Motor neuron (in vitro differentiated cells): ENCODE measurements at places on chromosomes 3 and 15. TPM values are rescaled to one million over a fixed set of nuclear protein-coding genes. Genes with fewer than 3 reads are reported as not detected.
A peak's percentile ranks its signal among the peaks of the same experiment; 100 is the strongest.

DNA sequence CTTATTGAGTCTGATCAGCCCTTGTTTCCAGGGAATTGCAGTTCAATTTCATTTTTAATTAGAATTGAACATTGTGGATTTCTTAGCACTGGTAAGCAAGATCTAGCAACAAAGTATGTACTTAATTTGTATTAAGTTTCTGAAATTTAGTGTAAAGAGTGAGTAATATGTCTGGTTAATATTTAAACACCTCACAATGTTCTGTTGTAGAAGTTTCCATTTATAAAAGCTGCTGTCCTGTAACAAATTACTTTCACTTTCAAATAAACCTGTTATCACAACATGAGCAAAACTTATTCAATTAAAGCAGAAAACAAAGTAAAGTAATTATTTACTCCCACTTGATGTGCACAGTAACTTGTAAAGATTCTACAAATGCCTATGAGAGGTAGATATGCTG is 448.5 kb downstream of the NAALADL2 start:
- ATAC-seq = no peak

DNA sequence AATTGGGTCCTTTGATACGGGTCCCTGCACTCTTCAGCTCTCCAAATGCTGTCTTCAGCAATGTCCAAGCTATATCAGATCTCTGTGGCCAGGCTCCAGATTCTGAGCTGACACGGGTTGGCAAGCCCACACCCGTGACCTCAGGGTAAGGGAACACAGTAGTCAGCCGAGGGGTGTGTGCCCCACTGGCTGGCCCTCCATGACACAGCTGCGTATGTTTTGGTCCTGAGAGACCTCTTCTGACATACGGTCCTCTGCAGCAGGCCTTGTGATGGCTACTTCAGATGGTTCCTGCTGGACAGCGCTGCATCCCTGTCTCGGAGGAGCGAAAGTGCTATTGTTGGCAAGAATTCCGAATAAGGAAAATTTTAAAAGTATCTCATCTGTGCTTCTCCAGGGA is 85.2 kb upstream of the ADAMTS17 start:
- no peak for ATAC-seq

GRCh38 chr3:133038089-133038730 is at the start of gene TMEM108:
TSS of gene TMEM108 (plus strand) at chr3:133038391.
- ATAC-seq = peak; percentile 93

DNA sequence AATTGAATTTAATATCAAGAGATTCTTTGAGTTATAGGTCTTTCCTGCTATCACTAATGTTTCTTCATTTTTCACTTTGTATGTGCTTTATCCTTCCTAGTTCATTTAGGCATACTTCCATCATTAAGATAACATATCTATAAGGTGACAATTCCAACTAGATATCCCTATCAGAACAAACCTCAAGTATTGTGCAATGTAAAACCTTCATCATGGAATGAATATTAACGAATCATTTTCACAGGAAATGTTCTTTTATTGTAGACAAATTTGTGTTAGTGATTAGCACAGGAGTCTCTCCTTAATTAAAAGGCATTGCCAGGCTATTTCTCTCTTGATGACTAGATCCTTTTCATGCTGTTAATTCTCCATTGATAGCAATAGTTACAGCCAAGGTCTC is 236.5 kb upstream of the MME start:
- no peak for ATAC-seq

DNA sequence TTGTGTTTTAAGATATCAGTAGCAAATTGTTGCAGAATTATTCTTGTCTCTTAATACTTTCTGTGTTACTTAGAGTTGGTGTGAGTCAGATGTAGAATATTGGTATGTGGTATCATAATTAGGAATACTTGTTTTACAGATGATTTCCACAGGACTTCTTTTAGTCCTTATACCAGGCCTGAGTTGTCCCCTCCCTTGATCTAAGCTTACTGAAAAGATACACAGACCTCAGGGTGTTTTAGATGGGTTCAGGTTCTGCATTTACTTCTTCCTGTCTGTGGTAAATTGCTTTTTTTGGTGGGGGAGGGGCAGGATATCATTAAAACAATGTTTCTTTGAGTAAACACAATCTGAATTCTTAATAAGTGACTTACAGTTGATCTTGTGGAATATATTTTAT is 14.2 kb downstream of the DZIP3 start:
- no peak for ATAC-seq

- ATAC-seq = no peak
Observed at GRCh38 chr3:37800022-37800551, 61.6 kb upstream of the CTDSPL start.

DNA sequence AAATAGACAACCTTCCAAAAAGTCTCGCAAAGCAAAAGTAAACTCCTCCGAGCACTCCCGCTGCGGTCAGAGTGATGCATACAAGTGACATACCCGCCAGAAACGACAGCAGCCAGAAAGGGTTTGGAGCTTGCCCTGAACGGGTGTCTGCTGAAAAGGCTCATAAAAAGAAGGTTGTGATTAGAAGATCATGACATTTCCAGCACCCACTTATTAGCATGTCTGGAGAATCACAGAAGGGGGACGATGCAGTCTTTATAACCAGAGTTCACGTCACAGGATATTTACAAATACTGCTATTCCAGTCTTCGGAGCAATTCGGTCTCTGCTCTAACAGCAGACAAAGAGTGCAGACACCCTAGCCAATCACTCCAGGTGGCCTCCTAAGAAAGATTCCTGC is 59.1 kb upstream of the FRMD4B start:
- no peak for ATAC-seq

DNA sequence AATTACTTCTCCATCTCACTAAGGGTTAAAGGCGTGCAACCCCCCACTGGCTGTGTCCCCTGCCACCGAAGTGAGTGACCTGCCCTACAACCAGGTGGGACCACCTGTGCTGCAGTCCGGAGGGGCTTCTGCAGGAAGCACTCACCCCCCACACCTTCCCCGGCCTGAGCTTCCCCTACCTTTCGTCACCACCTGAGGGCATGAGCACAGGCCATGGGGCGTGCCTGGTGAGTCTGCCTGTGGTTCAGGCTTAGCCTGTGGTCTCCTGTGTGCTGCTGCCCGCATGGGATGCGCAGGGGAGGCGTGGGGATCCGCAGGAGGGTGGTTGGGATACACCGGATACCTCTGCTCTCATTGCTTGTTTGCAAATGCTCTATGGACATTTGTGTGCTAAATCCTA is 46.0 kb downstream of the KLHL25 start:
- ATAC-seq = peak; percentile 7

- ATAC-seq = no peak
Observed at GRCh38 chr15:22265056-22265945, 185.0 kb downstream of the OR4M2 start.

STRIT1 gene
- 0.53 and 0.71 TPM in 2 replicates for total RNA-seq

LRRN1 gene
- 1.7 and 5.8 TPM in 2 replicates for total RNA-seq
